Posterior vena cava (tissue), 2 donors: ENCODE measurements at places on chromosomes 5 and 9. TPM values are rescaled to one million over a fixed set of nuclear protein-coding genes. Genes with fewer than 3 reads are reported as not detected.

OR1L4 gene
- total RNA-seq: not detected

FCN2 gene
- total RNA-seq: not detected

RPL37 gene
- total RNA-seq: 738 TPM

TMEM8B gene
- 18.5 TPM for total RNA-seq

CCDC180 gene
- 4.9 TPM for total RNA-seq

GRCh38 chr9:7103771-7104170, 346.0 kb downstream of the KDM4C start:
- DNase-seq: no peak

DNA sequence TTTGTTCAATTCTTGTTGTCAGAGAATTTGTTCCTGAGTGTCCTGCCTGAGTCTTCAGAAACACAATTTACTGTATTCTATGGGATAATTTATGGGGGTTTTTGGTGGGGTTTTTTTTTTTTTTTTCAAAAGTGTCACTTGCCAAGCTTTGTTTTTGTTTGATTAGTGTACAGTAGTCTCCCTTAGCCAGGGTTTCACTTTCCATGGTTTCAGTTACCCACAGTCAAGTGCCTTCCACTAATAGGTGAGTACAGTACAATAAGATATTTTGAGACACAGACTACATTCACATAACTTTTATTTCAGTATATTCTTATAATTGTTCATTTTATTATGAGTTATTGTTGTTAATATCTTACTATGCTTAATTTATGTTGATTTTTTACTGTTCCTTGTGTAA, 25.0 kb upstream of the AUH start:
- DNase-seq: no peak

- DNase-seq: no peak
These were observed 382.2 kb upstream of the TLE4 start for GRCh38 chr9:79189511-79189924.

- peak; percentile 40 for DNase-seq
These were observed 818 bp upstream of the OBP2A start for GRCh38 chr9:135544981-135545635.

DNA sequence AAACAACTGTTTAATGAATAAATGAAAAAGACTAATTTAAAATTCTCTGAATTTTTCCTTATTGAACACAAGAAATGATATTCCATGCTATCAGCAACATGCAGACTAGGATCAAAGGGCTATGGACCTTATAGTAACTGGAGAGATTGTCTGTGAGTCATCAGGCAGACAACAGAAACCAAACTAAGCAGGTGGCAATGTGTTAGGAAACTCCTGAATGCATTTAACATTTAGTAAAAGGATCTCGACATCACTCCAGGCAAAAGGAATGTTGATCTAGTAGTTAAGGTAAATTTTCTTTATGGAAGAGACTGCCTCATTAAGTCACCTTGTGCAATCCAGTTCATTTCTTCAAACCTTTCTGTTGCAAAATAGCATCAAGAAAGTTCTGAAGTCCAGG, 58.4 kb downstream of the ARL15 start:
- DNase-seq: no peak

DNA sequence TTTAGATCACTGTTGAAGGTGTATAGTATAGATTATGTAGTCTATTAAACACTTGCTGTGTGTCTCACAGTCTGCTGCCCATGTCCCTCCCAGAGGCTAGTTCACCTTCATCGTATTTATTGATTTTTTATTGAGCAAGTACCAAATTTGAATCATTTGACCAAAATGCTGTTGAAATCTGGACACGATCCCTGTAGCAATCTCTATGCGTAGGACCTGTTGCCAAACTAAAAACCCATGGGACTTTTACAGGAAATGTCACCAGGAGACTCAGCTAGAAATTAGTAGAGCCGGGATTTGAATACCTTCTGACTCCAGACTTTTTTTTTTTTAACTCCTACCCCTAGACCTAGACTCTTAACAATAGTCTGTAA, 17.5 kb downstream of the SLC31A1 start:
- DNase-seq: no peak

GRCh38 chr9:138066049-138066448, 188.5 kb downstream of the CACNA1B start:
- peak; percentile 22 for DNase-seq

GRCh38 chr5:61651195-61651594, 319.1 kb downstream of the ZSWIM6 start:
- DNase-seq: no peak

GRCh38 chr5:40428126-40428525, 251.6 kb upstream of the PTGER4 start:
- DNase-seq: no peak
